ENCODE measurements at places on chromosomes 12 and 14. TPM values are rescaled to one million over a fixed set of nuclear protein-coding genes. Genes with fewer than 3 reads are reported as not detected.

DNA sequence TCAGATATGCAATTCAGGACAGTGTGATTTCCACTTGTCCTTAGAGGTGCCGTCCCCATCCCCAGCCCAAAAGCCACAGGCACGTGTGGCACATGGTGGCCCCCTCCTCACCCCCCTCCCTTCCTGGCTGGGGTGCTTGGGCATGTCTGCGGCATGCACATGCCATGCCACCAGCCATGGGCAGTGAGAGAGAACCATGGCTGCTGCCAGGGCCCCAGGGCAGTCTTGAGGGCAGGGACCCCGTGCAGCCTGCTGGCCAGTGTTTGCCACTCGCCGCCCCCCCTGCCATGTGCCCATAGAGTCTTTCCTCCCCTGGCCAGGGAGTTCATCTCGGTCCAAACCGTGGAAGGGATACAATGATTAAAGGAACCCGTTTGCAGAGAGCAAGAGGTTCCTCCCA lies 41.5 kb downstream of the TNFAIP2 start:
- DNase-seq = no peak

- DNase-seq = no peak
Observed at GRCh38 chr12:93733358-93733757, 56.2 kb downstream of the CRADD start.

- DNase-seq = no peak
Observed at GRCh38 chr12:85523197-85523596, 243.2 kb downstream of the ALX1 start.

- DNase-seq = no peak
Observed at GRCh38 chr14:95481391-95482022, 34.9 kb downstream of the SYNE3 start.

GRCh38 chr12:3431686-3432085 lies 59.3 kb upstream of the PRMT8 start:
- no peak for DNase-seq

DNA sequence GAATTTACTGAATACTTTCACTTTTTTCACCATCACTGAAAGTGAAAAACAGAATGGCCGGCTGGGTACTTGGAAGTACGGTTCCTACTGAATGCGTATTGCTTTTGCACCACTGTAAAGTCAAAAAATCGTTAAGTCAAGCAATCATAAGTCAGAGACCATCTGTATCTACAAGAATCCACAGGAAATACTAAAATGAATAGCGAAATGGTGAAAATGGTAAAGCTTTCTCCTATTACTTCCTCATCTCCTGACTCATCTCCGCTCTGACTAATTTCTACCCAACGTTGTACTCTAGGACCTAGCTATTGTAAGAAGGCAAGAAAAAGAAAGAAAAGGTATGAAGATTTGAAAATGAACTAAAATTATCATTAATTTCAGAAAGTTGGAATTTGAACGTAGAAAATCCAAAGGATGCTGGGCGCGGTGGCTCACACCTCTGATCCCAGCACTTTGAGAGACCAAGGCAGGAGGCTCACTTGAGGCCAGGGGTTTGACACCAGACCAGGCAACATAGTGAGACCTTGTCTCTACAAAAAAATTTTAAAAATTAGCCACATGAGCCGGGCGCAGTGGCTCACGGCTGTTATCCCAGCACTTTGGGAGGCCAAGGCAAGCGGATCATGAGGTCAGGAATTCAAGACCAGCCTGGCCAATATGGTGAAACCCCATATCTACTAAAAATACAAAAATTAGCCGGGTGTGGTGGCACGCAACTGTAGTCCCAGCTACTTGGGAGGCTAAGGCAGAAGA lies 5.3 kb upstream of the CDCA4 start:
- DNase-seq = no peak

- no peak for DNase-seq
Observed at GRCh38 chr12:53733807-53734200, 6.6 kb upstream of the CALCOCO1 start.

DNA sequence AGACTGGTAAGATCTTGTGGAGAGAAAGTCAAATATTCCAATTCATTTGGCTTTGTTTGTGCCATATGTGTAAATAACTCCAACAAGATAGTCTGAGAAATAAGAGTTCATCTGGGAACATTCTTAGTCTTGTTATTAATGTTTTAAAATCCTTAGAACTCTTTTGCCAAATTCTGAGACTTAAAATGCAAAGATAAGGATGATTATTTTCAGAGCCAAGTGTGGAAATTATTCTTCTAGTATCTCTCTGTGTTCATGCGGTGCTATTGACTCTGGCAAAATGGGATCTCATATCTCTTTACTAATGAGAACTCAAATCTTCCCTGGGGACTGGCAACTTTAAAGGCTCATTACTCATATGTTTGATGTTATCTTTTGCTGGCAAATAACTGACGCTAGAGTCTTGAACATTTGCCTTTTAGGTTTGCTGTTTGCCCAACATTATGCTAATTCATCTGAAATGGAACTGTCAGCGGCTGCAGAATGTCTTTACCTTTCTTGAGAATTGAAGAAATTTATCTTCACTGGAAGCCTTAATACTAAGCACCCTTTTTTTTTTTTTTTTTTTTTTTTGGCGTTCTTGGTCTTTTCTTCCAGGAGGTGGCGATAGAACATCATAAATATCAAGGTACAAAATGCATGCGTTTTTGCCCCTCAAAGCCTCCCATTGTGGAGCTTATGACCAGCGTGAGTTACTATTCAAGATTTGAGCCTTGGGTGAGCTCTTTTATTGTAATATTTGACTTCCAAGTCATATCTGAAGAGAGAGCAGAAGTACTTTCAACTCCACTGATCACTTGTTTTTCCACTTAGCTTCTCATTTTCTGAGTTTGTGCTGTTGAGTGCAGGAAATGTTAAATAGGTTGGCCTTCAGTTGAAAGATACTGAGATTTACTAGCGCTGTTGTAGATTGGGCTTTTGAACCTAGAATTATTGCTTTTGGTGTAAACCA lies 86.5 kb downstream of the CAND1 start:
- no peak for DNase-seq

GRCh38 chr12:57845478-57846284 lies 848 bp downstream of the CTDSP2 start:
- DNase-seq = peak; percentile 81

GRCh38 chr14:28652782-28653181 lies 113.8 kb upstream of the FOXG1 start:
- no peak for DNase-seq

DNA sequence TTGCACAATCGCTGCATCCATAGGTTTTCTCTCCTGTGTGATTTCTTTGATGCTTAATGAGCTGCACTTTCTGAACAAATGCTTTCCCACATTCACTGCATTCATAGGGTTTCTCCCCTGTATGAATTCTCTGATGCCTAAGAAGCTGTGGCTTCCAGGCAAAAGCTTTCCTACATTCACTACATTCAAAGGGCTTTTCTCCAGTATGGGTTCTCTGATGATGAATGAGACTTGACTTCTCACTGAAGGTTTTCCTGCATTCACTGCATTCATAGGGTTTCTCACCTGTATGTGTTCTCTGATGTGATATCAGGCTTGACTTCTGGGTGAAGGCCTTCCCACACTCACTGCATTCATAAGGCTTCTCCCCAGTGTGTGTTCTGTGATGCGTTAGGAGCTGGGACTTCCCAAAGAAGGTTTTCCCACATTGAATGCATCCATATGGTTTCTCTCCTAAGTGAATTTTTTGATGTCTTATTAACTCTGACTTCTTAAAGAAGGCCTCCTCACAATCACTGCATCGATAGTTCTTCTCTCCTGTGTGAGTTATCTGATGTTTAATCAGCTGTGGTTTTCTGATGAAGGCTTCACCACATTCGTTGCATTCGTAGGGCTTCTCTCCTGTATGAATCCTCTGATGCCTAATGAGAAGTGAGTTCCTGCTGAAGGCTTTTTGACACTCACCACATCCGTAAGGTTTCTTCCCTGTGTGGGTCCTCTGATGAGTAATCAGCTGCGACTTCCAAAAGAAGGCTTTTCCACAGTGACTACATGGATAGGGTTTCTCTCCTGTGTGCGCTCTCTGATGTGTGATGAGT lies 30.3 kb downstream of the ZNF605 start:
- DNase-seq = no peak

DNA sequence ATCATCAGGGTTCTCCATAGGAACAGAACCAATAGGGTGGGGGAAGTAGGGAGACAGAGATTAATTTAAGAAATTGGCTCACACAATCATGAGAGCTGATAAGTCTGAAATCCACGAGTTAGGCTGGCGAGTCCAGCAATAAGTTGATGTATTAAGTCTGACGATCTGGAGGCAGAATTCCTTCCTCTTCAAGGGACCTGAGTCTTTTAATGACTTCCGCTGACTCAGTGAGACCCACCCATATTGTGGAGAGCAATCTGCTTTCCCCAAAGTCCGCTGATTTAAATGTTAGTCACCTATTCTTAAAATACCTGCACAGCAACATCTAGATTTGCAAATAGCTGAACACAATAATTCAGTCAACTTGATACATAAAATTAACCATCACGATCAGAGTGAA lies 97.8 kb downstream of the SPTSSA start:
- no peak for DNase-seq

GRCh38 chr12:41932470-41932991 lies 212.1 kb downstream of the GXYLT1 start:
- peak; percentile 71 for DNase-seq

GRCh38 chr12:29889737-29890136 lies 106.0 kb upstream of the TMTC1 start:
- no peak for DNase-seq

DNA sequence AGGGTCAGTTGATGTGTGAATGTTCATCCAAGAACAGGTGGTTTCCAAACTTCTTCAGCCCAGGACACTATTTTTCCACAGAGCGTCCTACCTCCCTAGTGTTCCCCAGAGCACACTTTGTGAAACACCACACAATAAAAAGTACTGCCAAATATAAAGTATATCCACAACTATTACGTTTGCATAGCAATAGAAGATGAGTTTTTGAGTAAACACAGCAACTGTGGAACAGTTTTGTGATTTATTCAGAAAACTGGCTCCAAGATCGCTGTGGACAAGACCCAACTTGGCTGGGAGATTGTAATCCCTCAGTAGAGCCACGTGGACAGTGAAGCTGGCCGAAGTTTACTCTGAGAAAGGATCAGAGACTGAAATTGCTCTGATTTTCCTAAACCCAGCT lies 14.5 kb upstream of the MAP1LC3B2 start:
- no peak for DNase-seq

Gene ATN1
- 224 TPM for total RNA-seq

Gene SLC39A5
- 0.84 TPM for total RNA-seq

Gene SERPINA1
- 15.1 TPM for total RNA-seq
